ENCODE measurements at places on chromosomes 7 and 10.

DNA sequence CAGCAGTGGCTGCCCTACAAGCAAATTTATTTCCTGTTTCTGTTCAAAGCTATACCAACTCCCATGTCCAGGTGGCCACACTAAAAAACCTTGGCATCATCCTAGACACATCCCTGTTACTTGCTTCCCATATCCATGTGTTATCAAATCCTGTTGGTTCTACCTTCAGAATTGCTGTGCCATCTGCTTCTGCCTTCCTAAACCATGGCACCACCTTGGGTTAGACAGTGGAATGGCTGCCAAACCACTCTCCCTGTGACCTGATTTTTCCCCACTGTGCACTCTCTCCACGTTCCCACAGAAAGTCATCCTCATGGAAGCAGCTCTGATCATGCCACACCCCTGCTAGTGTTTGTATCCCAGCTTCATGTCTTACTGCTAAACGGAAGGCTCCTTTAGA lies 697.6 kb upstream of the GALNT17 start:
- no peak for DNase-seq

GRCh38 chr7:38368191-38368605 lies 94.8 kb upstream of the TARP start:
- DNase-seq: no peak

DNA sequence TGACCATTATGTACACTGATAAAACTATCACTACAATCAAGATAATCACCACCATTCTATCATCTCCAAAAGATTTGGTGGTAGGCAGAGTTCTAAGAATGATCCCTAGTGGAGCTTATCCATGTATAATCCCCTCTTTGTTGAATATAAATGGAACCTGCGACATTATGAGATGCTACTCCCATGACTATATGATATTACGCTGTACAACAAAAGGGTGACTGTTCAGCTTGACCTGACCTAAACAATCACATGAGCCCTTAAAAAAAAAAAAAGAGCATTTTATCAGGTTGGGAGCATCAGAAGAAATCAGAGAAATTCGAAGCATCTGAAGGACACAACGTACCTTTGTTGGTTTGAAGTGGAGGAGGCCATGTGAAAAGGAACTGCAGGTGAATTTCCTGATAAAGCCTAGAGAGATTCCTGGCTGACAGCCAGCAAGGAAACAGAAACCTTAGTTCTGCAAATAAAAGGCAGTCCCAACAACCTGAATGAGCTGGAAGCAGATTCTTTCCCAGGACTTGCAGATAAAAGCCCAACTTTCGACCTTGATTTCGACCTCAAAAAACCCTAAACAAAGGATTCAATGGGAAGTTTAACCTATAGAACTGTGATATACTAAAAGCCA lies 270.7 kb downstream of the ADRA2A start:
- DNase-seq: no peak

- no peak for DNase-seq
Observed at GRCh38 chr10:6528198-6528950, 51.7 kb downstream of the PRKCQ start.

DNA sequence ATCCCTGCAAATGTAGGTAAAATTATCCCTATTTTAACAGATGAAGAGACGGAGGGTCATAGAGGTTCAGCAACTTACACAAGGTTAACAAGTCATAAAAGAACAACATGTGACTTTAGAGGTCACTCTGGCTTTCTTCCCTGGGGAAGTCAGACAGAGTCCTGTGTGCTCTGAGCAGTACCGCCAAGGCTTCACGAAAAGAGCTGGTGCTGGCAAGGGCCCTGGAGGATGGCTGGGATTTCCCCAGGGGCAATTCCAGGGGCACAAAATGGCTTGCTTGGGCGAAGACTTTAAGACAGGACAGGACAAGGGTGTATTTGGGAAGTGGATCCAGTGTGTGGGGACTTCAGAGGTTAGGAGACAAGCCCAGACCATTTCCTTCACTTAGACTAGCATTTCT lies 144.1 kb downstream of the PIP4K2A start:
- DNase-seq: no peak

DNA sequence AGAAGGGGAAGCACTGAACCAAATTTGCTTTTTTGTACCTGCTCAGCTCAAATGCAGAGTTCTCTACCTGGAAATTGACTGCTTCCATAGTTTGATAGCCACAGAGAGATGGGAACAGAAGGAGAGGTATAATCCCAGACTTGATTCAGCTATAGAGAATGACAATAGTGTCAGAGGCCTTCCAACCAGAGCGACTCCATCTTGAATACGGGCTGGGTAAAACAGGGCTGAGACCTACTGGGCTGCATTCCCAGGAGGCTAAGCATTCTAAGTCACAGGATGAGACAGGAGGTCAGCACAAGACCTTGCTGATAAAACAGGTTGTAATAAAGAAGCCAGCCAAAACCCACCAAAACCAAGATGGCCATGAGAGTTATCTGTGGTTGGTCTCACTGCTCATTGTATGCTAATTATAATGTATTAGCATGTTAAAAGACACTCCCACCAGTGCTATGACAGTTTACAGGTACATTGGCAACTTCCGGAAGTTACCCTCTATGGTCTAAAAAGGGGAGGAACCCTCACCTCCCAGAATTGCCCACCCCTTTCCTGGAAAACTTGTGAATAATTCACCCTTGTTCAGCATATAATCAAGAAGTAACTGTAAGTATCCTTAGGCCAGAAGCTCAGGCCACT lies 42.7 kb upstream of the ATRNL1 start:
- no peak for DNase-seq

- DNase-seq: peak; percentile 6
Observed at GRCh38 chr10:111379534-111380187, 302.8 kb downstream of the ADRA2A start.

Data from midbrain (tissue), 1 donor.